ENCODE measurements at places on chromosomes 6 and 20.

DNA sequence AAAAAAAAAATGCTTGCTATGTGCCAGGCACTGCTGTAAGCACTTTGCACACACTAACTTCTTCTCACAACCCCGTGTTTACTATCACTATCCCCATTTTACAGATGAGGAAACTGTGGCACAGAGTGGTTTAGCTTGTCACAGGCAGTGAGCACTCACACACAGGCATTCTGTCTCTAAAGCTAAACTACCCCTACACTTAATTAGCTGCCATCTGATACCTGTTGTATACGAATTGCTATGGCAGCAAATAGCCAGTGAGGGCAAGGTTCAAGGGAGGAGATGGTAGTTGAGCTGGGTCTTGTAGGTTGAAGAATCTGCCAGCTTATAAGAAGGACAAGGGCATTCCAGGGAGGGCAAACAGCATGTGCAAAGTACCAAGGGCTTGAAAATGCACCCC, 5.2 kb downstream of the TNNC2 start:
- no peak for DNase-seq

- DNase-seq = no peak
Observed at GRCh38 chr20:18722371-18722770, 91.2 kb upstream of the SCP2D1 start.

GRCh38 chr6:166949528-166950442, 6.6 kb downstream of the RNASET2 start:
- DNase-seq = no peak

DNA sequence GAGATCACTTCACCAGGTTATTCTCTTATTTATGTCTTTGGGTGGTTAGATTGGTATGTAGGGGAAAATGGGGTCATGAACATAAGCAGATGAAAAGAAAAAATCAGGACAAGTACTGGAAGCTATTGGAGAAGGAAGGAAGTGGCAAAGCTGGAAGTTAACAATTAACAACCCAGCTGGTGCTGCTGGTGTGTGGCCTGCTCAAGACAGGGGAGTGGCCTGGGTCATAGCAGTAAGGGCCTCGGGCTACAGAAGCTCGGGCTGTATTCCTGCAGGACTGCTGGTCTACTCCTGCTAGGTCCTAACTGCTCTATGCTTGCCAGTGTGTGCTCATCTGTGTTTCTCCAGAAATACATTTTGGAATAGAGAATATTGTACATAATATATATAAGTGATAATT, 19.6 kb downstream of the MYLIP start:
- DNase-seq = no peak

- DNase-seq = no peak
Observed at GRCh38 chr6:116842459-116842858, 13.6 kb upstream of the GPRC6A start.

GRCh38 chr6:45265246-45265645, 62.9 kb upstream of the RUNX2 start:
- DNase-seq = no peak

GRCh38 chr6:23180504-23181293, 611.3 kb downstream of the HDGFL1 start:
- DNase-seq = peak; percentile 100

DNA sequence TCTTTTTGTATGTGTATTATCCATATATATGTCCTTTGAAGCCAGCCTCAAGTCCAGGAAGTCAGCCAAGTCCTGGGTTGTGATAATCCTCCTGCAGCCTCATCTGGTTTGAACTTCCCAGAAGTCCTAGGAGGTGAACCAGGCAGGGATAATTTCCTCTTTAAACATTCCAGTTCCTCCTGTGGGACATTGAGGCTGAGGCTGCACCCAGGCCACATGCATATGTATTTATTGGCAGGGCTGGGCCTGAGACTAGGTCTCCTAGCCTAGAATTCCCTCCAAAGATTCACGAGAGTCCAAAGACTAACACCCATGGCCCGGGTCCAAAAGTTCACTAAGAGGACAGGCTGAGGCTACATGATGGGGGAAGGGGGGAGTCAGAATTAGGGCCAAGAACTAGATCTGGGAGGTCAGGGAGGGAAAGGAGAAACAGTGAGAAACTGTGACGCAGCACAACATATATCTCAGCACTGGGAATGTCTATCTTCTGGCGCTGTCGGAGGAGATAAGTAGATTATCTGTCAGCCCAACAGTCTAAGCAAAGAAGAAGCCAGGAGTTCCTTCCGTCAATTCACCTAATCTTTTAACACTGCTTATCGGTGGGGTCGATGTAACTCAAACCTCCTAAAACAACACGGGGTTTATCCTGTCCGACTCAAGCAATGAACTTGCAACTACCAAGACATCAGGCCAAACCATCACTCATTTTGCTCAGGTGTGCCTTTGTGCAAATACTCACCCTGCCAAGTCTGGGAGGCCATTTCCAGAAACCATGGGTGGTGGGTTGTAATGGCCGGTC, 43.3 kb downstream of the SNX5 start:
- no peak for DNase-seq

DNA sequence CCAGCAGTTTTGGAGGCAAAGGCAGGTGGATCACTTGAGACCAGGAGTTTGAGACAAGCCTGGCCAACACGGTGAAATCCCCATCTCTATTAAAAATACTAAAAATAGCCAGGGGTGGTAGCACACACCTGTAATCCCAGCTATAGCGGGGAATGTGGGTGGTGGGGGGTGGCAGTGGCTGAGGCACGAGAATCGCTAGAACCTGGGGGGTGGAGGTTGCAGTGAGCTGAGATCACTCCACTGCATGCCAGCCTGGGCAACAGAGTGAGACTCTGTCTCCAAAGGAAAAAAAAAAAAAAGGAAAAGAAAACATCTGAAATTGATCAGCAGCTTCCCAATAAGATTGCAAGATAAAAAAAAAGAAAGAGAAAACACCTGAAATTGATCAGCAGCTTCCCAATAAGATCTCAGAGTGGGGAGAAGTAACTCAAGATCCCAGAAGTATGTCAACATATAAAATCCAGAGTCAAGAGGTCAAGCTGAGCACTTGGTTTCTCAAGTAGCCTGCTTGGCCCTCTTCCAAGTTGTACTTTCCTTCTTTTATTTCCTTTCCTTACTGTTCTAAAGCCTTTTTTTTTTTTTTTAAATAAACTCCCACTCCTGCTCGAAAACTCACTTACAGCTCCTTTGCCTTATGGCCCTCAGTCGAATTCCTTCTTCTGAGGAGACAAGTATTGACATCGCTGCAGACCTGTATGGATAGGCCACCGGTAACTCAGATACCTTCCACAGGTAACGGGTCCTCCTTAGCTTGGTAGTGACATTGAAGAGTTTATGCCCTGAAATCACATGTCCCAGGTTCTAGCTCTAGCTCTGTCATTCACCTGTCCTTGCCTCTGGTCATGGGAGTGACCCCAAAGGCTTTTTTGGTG, 368.5 kb upstream of the SYNCRIP start:
- DNase-seq = no peak

Measured in NCI-H446 treated with DMSO at 0.1 percent for 48 hours (cell line).